ENCODE measurements at places on chromosomes 5 and 9.

GRCh38 chr5:172450861-172451695 is 3.2 kb downstream of the SH3PXD2B start:
- no peak for DNase-seq

- DNase-seq: no peak
These were observed 69.3 kb downstream of the SGCD start for GRCh38 chr5:156396063-156396829.

- no peak for DNase-seq
These were observed 37.2 kb downstream of the HEXB start for GRCh38 chr5:74722271-74722670.

DNA sequence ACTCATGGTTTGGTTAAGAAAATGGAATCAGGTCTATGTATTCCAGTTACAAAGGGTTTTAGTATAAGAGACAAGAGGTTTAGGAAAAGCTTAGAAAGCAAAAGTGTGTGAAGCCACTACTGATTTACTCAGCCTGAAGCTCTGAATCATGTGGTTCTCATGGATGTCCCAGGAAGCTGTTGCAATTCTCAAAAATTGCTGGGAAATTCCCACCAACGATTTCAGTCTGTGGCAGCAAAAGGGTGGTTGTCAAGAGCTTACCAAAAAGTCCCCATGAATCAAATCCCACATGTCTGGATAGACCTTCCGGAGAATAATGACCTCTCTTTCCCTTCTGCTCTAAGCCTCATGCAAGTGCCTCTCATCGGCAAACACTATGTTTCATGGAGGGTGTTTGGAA is 929.9 kb downstream of the TLE4 start:
- DNase-seq: no peak

DNA sequence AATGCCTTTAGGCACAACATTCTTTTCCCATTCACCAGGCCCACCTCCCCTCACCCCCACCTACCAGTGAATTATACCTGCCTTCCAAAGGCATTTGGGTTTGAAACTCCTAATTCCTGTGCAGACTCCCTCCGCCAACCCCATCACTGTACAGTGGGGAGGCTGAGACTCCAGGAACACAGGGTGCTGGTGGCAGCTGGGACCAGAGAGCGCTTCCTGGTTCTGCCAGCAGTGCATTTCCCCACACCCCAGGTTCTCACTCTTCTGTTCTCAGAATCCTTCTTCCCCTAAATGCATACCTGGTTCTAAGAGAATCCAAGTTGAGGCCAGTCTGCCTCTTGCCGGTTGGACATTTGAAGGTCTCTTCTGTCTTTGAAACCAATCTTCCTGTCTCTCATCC is 21.1 kb downstream of the SLC36A2 start:
- DNase-seq: no peak

Measured in T follicular helper cell (primary cell).